ENCODE measurements at places on chromosomes 6 and 20.

GRCh38 chr6:41288030-41288753 lies 1.7 kb upstream of the TREM1 start:
- DNase-seq = no peak

DNA sequence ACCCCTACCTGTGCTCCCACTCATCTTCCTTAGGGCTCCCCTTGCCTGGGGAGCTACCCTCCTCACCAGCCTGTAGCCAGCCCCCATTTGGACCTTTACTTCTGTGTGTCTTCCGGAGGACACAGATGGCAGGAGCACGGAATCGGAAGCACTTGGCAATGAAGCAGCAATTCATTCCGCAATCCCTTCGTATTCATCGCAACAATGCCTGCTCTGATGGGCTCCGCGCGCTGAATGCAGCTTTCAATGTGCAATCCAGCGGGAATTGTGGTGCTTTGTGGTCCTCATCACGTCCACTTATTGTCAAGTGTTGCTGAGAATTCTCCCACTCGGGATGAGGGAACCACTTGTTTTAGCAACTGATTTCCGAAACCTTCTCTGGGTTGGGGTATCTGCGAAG lies 336.0 kb downstream of the DHX35 start:
- no peak for DNase-seq

GRCh38 chr20:49766979-49767521 lies 45.6 kb upstream of the SLC9A8 start:
- DNase-seq = no peak

DNA sequence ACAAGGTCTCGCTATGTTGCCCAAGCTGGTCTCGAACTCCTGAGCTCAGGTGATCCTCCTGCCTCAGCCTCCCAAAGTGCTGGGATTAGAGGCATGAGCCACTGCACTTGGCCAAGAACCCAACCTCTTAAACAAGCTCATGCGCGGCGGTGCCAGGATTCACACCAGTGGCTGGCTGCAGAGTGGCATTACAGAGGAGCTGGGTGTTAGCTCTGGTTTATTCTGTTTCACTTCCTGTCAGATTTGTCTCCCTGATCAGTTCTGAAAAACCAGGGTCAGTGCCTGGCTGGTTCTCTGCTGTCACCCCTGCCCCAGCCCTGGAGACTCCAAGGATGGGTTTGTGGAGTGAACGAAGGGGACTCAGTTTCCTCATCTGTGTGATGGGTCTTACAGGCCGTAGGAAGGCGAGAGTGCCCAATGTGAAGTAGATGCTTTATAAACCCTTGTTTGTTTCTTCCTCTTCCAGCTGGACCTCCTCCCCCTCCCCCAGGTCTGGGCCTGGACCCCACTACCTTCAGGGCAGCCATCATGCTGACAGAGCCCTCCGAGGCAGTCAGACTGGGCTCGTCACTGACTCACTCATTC lies 63.4 kb downstream of the UBE2V1 start:
- no peak for DNase-seq

GRCh38 chr6:44485601-44486401 lies 98.3 kb downstream of the CDC5L start:
- DNase-seq = no peak

DNA sequence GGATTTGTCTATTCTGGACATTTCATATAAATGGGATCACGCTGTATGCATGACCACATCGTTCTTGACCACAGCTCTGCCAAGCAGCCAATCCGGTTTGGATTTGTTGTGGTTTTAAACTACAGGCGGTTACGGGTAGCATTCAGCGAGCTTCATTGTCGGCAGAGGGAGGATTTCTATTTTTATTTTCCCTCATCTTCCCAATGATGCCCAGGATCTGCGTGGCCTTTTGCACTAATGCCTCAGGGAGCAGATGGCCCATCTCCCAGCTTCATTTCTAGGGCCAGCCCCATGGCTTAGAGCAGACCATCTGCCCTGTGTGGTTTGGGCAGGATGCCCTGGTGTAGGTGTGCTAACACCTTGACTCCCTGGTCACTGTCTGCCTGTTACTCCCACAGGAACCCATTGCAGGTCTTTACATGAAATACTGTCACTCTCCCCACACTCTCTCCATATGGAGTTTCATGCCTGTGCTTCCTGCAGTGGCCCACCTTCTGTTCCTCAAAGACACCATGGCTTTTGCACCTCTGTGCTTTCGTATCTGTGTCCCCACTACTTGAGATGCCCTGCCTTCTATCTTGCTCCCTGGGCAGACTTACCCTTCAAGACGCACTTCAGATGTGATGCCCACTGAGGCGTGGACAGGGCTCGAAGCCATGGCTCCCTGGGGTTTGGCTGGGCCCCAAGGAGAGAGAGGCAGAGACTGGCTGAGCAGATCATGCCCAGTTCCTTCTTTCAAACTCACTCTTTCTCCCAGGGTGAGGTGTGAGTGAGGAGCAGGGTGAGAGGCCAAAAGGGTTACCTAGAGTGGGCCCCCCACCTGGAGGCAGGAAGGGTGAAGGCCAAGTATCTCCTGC lies 26.0 kb downstream of the SDCBP2 start:
- no peak for DNase-seq

DNA sequence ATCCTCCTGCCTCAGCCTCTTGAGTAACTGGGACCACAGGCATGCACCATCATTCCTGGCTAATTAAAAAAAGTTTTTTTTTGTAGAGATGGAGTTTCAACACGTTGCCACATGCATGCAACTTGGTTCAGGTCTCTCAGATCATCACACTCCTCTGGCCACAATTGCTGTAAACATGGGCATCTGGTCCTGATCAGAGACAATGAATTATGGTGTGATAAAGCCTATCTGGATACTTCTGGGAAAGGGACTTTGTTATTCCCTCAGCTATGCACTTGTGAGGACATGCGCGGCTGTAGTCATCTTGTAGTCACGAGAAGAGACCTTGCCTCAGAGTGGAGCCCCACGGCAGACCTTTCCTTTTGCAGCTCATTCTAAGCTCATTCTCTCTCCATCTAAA lies 210.9 kb upstream of the ZFP64 start:
- DNase-seq = peak; percentile 69

DNA sequence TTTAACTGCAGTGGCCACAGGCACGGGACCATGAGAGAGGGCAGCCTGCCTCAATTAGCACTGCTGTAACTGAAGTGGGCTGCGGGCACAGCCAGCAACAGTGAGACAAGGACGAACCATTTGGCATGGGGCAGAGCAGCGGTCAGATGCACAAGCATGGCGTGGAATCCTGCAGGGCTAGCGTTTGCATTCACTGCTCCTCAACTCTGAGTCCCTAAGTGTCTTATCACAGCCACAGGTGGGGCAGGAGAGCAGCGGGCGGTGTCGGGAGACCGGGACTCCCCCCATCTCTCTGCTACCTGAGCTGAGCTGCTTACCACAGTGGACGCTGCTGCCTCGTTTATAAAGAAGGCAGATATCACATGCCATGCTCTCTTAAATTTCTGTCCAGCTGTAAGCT lies 31.3 kb upstream of the PDE10A start:
- DNase-seq = no peak

DNA sequence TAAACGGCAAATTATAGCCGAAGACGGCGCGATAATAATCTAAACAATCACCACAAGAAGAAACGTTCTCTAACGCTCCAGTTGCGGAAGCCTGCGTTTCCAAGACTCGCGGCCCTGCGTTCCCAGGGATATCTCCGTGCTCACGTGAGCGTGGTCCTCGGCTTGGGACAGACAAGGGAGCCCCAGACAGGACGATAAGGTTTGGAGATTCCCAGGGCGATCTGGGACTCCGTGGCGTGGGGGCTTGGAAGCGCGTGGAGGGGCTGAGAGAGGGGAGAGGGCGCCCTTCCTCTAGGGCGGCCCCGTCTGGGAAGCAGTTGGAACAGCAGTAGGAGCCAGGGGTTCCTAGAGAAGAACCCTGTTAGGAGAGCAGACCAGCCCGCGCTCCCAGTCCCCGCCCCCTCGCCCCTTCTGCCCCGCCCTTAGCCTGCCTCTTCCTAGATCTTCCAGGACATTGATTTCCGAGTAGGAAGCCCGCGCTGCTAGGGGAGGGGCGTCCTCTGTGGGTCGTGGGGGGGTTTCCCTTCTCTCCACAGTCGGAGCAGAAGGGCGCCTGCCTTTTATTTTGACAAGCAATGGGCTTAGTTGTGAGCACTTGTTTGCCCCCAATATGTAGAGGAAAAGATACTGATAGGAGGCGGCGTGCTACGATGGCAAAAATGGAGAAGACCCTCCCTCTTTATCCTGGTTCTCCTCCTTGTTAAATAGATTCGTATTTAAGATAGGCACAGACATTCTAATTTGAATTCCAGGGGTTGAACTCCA lies 10.6 kb downstream of the NRN1 start:
- peak; percentile 88 for DNase-seq

GRCh38 chr6:16494793-16495192 lies 256.4 kb downstream of the GMPR start:
- no peak for DNase-seq

GRCh38 chr20:21229163-21229562 lies 74.0 kb upstream of the XRN2 start:
- DNase-seq = peak; percentile 75

- no peak for DNase-seq
Measured at GRCh38 chr6:56259234-56260077, 12.1 kb upstream of the COL21A1 start.

- no peak for DNase-seq
Measured at GRCh38 chr6:104638841-104639290, 220.9 kb downstream of the HACE1 start.

GRCh38 chr20:37348792-37349516 lies 3.0 kb downstream of the SRC start:
- DNase-seq = no peak

DNA sequence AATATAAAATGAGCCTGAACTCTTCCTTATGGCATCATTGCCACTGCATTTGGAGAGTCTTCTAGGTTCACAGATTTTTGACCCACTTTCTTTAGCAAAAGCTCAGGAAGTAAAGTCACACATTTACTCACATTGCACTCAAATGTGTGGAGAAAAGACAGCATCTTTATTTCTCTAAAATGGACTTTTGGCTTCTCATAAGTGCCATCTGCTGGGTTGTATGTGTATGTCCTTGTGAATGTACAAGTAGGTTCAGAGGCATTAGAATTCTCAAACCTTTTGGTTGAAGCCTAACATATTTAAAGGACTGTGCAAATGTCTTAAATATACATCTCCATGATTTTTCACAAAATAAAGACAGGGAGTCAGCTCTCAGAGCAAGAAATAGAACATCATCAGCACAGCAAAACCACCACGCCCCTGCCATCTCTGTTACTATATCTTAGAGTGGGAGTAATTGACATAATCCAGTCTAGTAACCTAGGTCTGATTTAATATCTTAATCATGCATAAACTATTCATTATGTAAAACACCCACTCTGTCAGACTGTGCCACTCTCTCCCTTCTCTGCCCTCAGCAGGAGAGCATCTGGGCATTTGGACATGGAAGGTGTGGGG lies 42.2 kb upstream of the SPTLC3 start:
- DNase-seq = peak; percentile 28

DNA sequence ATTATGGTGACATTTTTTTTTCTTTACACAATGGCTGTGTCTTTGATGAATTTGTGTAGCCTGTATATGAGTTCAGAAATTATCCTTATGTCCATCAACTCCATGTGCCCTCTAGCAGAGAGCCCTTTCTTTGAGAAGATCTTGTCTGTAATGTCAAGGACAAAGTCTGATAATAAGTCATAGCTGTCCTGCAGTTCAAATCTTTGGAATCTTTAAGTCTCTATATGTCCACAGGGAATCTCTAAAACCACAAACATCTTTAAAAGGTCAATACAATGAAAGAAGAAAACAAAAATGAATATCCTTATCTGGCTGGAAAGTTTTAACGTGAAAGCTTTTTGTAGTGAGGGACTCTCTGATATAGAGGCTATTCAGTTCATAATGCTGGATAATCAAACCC lies 16.9 kb upstream of the TMEM14A start:
- DNase-seq = no peak

DNA sequence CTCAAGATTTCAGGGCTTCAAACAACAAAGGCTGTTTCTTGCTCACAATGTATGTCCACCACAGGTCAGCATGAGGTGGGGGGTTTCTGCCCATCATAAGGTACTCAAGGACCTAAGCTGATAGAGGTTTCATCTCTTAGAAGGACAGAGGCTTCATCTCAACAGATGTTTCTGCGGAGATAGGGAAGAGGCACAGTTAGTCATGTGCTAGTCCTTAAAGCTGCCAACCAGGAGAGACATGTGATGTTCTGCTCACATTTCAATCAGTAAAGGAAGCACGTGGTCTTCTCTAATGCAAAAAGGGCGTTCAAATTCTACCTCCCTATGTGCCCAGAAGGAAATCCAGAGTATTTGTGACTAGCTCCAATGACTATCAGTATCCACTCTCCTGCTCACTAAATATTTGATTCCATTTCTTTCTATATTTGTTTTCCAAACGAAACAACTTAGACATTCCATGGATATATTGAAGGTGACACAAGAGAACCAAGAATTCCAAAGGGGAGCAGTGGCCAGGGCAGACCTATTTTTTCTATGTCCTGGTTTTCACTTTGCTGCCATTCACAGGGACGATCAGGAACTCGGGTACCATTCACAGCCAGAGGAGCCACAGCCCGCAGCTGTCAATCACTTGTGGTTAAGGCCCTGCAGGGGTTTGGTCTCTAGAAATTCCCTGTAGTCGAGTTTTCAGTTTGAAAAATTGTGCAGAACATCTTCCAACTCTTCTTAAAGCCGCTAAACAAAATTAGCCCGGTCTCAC lies 173.2 kb upstream of the FOXA2 start:
- DNase-seq = no peak

DNA sequence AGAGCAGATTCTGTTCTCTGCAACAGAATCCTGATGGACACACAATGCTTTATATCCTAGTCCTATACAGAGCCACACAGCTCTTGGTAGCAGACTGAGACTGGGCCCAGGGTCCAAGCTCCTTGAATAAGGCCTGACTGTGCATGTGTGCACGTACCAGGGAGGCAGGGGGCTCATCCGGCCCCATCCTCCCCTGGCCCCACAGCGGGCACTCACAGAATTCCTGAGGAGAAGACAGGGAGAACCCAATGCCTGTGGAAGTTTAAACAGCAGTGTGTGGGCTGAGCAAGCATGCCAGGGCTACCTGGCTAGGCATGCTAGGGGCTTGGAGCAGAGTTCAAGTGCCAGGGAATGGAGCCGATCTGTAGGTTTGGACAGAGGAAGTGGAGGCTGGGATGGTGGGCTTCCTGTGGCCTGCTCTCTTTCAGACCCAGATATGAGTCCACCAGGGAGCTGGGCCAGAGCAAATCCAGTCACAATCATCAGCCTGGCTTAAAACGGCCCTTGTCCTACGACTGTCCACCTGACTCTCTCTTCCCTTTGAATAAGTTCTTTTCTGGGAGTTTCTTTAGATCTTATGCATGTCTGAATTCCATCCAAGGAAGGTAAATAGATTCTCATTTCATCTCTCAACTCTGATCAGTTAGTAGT lies 74.0 kb downstream of the MRPL14 start:
- no peak for DNase-seq

DNA sequence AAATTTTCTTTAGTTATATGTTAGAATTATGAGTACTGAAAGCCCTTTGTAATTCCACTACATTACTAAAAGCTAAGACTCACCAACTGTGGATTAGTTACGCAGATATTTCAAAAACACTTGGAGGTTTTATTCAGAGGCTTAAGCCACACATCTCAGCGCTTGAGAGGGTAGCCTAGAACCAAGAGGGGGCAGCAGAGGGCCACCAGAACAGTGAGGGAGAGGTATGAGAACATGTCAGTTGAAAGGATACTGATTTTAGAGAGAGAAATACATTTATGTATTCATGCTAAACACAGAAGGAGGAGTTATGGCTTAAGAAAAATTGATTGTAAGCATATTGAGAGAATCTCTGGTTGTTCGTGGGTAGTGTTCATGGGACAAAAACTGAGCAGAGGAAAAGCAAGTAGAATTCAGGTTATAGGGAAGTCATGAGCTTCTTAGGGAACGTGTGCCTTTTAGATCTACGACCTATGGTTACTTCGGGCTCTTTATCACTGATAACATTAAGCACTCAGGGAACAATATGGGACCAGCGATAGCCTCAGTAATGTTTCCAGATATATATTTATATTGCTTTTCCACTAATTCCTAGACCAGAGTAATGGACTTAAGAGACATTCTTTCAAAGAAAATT lies 20.4 kb upstream of the SERINC1 start:
- DNase-seq = peak; percentile 83
